ENCODE measurements at places on chromosomes 11 and 22. TPM values are rescaled to one million over a fixed set of nuclear protein-coding genes. Genes with fewer than 3 reads are reported as not detected.

The TEAD1 gene
- total RNA-seq: 63.6 TPM

The CRACR2B gene
- 2.9 TPM for total RNA-seq

The OR52I1 gene
- not detected for total RNA-seq

The MLC1 gene
- total RNA-seq: not detected

The KDELR3 gene
- 219 TPM for total RNA-seq

The RIMBP3B gene
- total RNA-seq: not detected

The CRYBA4 gene
- total RNA-seq: not detected

The TNNI2 gene
- total RNA-seq: not detected

The ZC3H12C gene
- 8.6 TPM for total RNA-seq

The TRIM22 gene
- total RNA-seq: 49.6 TPM

The AQP11 gene
- total RNA-seq: under 0.01 TPM

The OOSP2 gene
- not detected for total RNA-seq

The TRAPPC4 gene
- total RNA-seq: 95.9 TPM

The PGA4 gene
- not detected for total RNA-seq

The SLCO2B1 gene
- total RNA-seq: not detected

The FLRT1 gene
- not detected for total RNA-seq

The ZNF280A gene
- total RNA-seq: not detected

Data from myometrial cell (primary cell).